CD4-positive, alpha-beta T cell (primary cell): ENCODE measurements at places on chromosomes 13 and 19.
A peak's percentile ranks its signal among the peaks of the same experiment; 100 is the strongest.

DNA sequence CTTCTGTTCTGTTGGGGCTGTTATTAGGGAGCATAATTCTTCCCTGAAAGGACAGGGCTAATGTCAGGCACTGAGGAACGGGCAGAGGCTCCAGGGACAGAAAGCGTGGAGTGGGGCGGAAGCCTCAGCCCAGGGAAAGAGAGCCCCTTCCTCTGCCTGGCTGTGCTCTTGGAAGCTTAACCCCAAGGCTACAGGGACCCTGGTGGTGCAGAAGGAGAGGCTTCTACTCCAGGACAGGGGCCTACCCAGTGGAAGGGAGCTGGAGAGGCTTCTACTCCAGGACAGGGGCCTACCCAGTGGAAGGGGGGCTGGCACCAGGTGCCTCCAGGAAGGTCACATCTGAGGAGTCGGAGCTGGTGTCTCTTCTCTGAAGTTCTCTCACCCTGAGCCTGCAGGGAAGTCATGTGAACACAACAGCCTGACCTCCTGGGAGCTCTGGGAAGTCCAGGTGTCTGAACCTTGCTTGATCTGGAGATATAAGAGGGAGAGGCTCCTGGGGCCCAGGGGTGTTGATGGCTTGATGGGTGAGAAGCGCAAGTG lies 159.5 kb upstream of the SOX1 start:
- DNase-seq: no peak

- no peak for DNase-seq
Observed at GRCh38 chr19:3770136-3770999, 1.7 kb downstream of the RAX2 start.

- DNase-seq: no peak
Observed at GRCh38 chr13:52165411-52165810, 6.0 kb upstream of the NEK3 start.

DNA sequence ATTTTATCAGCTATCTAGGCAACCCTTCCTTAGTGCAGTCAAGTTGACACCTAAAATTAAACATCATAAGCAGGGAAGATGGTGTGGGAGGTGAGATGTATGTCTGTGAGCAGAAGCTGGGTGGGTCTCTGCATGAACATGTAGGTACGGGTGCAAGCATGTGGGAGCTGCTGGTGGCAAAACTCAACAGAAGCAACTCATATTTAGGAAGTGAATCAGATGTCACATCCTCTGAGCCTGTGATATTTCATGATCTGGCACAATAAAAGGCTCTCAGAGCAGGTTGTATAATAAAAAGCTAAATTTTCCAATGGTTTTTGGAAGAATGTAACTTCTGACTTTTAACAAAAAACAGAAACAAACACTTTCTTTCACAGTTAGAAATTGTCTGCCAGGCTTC lies 44.4 kb downstream of the C1QTNF9 start:
- no peak for DNase-seq

GRCh38 chr19:41133260-41133659 lies 19.0 kb downstream of the CYP2F1 start:
- no peak for DNase-seq

DNA sequence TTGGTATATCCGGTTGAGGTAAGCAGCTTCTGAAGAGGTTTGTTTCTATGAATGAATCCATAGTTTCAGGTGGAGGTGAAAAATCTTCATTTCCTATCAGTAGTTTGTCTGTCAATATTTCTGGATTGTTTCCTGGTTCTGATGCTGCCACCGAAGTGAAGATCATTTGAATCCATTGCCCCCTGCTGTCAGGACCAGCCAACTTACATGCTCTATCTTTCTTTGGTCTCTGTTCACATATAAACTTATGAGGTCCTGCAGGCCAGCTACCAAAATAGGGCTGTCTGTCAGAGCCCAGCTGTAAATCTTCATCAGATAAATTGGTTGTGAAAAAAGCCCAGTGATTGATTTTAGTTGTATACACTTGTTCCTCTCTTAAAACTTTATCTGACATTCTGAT lies 15.2 kb upstream of the N4BP2L1 start:
- peak; percentile 15 for DNase-seq

GRCh38 chr13:25415241-25415640 lies 43.5 kb downstream of the ATP8A2 start:
- DNase-seq: no peak

DNA sequence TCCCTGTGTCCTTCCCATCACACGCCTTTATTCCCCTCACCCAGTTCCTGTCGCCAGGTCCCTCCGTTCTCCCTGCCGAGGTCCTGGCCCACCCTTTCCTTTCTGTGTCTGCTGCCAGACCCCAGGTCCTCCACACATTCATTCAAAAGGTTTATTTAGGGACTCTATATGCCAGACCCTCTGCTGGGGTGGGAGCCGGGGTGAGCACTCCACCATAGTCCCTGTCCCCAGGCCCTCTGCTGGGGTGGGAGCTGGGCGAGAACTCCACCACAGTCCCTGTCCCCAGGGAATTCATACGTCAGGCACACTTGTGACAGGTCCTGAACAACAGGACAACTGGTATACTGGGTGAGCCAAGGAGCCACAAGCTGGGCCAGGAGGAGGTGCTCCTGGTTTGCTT lies 34.4 kb upstream of the TUBGCP3 start:
- DNase-seq: no peak

DNA sequence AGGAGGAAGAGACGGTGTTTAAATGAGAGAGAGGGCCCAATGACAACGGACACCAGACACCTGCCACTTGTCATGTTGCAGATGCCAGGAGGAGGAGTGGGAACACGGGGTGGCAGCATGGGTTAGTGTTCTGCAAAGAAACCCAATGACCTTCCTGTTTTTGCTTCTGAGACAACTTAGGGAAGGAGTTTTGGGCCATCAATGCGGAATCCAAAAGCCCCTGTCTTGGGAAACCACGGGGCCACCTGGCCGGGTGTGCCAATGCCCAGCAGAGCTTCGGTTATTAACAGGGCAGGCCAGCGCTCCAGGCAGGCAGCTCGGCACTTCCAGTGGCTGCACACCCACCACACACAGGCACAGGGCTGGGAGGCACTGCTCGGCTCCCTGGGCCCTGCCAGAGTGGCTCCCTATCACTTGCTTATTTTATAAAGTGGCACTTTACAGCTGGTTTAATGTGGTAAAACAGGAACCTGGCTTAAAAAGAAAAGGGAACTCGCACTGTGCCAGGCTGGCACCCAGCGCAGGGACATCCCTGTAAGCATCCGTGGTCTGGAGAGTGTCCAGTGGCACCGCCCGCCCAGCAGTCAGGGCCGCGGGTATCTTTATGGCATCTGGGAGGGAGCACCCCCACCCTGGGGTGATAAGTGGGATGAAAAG lies 19.1 kb downstream of the ELL start:
- DNase-seq: peak; percentile 56

DNA sequence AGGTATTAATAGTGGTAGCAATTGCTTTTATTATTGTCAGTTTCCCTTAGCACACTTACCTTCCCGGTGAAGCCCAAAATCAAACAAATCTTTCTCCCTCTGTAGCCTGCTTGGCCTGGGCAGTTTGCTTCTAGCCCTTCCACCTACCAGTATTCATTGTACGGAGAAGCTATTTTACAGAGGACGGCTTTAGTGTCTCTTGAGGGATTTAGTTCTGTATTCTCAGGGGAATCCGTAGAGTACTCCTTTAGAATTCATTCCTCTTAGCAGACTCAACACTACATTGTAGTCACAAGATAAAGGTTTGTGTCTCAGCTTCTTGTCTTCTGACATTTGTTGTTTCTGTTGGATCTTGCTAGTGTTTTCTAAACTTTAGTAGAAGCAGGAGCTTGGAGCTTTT lies 24.1 kb upstream of the WTIP start:
- DNase-seq: no peak

GRCh38 chr13:98206946-98207345 lies 29.9 kb upstream of the RNF113B start:
- DNase-seq: no peak

DNA sequence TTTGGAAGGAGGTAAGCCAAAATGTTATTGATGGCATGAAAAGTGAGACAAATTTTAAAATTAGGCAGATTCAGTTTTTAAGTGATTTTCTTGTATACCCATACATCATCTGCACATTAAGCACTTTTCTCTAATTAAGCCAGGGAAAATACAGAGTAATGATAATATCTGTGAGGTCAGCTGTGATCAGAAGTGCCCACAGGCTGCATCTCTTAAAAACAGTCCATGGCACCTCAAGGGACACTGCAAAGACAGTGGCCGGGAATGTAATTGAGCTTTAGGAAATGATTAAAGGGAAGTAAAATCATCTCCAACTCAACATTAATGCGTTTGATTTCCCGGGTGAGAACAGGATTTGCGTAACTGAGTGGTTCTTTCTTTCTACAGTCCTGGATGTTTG lies 2.0 kb downstream of the COL4A1 start:
- DNase-seq: no peak

- DNase-seq: no peak
Observed at GRCh38 chr19:28641395-28641794, 571.6 kb downstream of the UQCRFS1 start.

DNA sequence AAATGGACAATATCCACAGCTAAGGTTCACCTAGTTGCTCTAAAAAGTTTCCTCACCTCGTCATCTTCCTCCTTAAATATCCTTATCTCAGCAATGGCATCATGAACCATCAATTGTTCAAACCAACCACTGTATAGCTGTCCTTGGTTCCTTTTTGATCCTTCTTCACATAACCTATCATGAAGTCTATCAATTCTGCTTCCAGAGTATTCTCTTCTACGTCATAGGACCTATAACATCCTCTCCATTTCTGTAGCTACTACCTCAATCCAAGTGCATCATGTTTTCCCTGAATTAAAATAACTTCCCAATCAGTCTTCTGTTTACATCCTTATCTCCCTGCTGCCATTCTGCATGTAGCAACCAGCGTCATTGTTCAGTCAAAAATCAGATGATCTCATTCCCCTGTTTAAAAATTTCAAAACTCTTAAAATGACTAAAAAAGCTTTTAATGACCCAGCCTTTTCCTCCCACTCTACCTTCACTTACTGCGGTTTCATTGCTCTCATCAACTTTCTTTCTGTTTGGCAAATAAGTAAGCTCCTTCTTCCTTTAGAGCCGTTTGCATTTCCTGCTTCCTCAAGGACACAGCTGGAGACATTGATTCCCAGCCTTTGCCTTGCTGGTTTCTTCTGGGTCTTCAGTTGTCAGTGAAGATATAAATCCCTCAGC lies 223.9 kb upstream of the MIR17HG start:
- DNase-seq: no peak
